ENCODE measurements at places on chromosomes 3 and 15.

- DNase-seq = no peak
These were observed 38.4 kb upstream of the ALCAM start for GRCh38 chr3:105328338-105328730.

DNA sequence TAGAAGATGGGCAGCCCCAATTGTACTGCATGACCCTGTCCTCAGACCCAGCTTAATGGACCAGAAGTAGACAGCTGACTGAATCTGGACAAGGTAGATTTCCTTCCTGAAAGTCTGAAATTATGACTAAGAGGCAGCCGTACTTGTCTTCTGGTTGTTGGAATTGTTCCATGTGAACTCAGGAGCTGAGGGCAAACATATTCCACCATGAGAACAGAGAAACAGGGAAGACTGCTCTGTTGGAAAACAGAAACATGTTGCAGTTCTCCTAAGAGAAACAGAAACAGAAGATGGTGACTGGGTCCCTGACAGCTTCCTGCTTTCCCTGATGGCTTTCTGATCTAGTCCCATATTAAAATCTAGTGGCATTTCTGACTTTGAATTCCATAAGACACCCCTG lies 24.1 kb downstream of the POPDC2 start:
- DNase-seq = no peak

GRCh38 chr15:89586651-89587050 lies 11.4 kb downstream of the TICRR start:
- DNase-seq = no peak

DNA sequence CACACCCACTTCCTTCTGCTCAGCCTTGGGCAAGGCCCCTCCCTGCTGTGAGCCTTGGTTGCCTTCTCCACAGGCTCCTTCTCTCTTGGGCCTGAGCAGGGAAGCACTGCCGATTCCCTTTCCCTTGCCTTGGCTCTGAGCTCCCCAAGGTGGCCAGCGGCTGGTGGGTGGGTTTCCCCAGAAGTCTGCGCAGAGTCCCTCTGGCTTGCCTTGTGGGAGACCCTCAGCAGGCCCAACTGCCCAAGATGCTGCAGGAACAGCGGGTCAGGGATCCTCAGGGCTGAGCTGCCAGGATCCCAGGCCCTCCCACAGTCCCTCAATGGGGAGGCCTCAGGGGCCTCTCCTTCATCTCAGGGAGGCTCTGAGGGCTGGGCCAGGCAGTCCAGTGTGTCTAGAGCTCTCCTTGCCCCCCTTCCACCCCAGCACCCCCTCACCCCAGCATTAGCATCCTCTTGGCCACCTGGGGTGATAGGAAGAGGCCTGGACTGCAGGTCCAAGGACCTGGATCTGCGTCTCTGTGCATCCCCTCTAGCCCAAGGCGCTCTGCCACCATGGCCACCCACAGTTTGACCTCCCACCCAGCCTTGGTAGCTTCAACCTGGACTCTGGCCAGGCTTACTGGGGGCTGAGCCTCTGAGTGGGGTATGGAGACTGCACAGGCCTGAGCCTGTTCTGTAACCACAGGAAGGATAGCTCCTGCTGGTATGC lies 68.6 kb downstream of the EXOG start:
- DNase-seq = no peak

DNA sequence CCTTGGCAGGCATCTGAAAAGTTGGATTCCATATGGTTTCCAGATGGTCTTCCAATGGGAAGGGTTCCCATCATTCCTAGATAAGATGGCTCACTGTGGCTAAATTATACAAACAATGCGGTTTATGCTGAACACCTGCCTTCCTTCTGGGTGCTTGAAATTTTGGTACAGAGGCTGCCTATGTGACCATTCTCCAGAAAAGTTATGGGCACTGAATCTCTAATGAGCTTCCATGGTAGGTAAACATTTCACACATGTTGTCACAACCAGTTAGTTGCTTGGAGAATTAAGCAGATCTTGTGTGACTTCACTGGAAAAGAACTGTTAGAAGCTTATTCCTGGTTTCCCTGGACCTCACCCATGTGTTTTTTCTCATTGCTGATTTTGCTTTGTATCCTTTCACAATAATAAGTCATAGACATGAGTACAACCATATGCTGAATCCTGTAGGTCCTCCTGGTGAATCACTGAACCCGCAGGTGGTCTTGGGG lies 30.1 kb downstream of the PLOD2 start:
- DNase-seq = no peak

DNA sequence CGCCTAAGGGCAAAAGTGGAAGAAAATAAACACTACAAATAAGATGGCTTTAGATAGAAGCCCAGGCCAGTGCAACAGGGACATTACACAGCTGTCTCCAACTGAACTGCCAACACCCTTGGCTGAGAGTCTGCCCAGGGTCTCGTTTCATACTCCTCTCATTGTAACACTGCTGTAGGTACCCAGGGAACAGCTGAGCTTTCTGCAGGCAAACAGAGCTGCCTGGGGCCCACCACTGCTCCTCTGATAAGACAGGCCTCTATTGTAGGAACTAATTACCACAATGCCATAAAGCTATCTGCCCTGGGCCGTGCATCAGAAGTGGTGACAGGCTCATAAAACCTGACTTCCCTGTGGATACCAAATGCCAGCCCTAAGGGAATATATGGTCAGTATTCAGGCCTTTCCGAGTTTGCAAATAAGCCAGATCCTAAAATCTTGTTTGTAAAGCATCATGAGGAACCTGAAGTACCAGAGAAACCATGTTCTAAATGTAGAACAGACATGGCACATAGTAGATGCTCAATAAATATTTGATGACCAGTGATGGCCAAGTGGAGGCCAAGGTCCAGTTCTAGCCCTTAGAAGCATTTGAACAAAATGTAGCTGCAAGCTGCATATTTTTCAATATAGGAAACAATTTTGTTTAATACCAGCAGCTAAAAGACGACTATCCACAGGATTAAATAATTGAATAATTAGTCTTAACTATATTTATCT lies 84.3 kb upstream of the NEO1 start:
- no peak for DNase-seq

DNA sequence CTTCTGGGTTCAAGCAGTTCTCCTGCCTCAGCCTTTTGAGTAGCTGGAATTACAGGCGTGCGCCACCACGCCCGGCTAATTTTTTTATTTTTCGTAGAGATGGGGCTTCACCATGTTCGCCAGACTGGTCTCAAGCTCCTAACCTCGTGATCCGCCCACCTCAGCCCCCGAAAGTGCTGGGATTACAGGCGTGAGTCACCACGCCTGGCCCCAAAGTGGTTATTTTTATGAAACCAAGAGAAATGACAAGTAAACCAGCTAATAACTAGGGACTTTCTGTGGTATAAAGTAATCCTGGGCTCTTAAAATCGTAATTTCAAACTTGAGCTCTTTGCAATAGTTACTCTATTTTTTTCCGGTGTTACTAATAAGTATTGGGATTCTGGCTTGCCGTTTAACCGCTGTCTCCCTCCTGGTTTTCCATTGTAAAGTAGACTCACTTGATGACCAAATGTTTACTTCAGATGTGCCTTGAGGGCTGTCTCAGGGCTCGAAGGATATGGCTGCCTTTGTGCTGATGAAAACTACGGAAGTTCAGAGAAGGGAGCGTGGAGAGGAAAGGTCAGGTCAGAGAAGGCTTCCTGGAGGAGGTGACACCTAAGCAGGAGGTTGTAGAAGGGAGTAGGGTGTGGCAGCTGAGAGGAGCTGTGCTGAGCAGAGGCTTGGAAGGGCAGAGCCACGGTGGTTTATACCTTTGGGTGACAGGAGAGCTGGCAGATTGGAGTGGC lies 4.2 kb downstream of the ZSCAN2 start:
- no peak for DNase-seq

GRCh38 chr3:130539005-130539404 lies 22.0 kb downstream of the COL6A6 start:
- no peak for DNase-seq

DNA sequence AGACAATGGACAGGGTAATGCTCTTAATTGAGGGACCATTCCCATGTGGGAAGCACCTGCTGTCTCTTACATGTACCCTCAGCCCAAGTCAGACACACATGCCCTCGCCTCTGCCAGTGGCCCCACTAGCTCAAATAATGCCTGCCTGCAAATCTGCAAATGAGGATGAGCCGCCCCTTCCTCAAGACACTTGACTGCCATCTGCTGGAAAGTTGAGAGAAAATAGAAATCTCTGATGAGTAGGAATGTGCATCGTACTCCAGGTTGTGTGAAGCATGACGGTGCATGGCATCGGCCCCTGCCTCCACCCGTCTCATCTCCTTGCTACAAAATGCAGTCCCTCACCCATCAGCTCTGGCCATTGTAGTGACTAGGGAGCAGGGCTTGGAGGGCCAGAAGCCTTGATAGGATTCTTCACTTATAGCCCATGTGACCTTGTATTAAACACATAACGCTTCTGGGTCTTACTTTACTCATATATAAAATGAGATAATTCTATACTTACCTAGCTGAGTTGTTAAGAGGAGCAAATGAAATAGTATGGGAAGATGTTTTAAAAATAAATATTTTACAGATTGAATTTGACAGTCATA lies 6.3 kb upstream of the SCN5A start:
- DNase-seq = peak; percentile 15

- no peak for DNase-seq
These were observed 9.3 kb downstream of the CFAP92 start for GRCh38 chr3:128984596-128984995.

DNA sequence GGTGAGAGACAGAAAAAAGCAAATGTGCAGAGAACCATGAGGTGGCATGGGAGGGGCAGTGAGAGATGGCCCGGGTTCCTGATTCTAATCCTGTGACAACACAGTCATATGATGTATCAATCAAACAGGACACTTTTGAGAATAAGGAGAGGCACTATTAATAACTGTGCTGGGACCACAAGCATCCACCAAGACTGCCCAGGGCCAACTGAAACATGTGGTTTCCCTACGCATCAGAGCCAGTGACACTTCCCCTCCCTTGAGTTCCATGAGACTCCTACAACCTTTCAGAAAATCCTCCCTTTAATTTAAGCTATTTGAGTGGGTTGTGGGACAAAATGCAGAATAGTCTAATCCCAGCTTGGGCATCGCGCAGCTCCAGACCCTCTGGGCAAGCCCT lies 17.4 kb downstream of the SH3BP5 start:
- DNase-seq = no peak

GRCh38 chr3:149638228-149639092 lies 19.4 kb downstream of the WWTR1 start:
- DNase-seq = no peak

Data from NCI-H2029 treated with DMSO at 0.1 percent for 48 hours (cell line).